ENCODE measurements at places on chromosomes 12 and 14. TPM values are rescaled to one million over a fixed set of nuclear protein-coding genes. Genes with fewer than 3 reads are reported as not detected.

Gene RFLNA
- polyA plus RNA-seq = 1.5 TPM

Gene P2RX2
- not detected for polyA plus RNA-seq

Gene SLC6A15
- 2.5 TPM for polyA plus RNA-seq

Gene PPP4R4
- 1.2 TPM for polyA plus RNA-seq

Gene COL2A1
- 1.7 TPM for polyA plus RNA-seq

Gene RASSF9
- polyA plus RNA-seq = 0.10 TPM

Gene RPGRIP1
- not detected for polyA plus RNA-seq

Gene SRGAP1
- polyA plus RNA-seq = 13.4 TPM

Gene ESPL1
- polyA plus RNA-seq = 11.8 TPM

Gene ZDHHC22
- 30.2 TPM for polyA plus RNA-seq

Gene LRTM2
- polyA plus RNA-seq = 7.7 TPM

Gene TAS2R50
- not detected for polyA plus RNA-seq

Gene SLC6A12
- polyA plus RNA-seq = 16.6 TPM

Gene ACVR1B
- 25.4 TPM for polyA plus RNA-seq

Gene PTPRR
- polyA plus RNA-seq = 1.3 TPM

Gene SLC22A17
- polyA plus RNA-seq = 298 TPM

Gene HOXC6
- not detected for polyA plus RNA-seq

Gene CCDC38
- not detected for polyA plus RNA-seq

Gene TSHR
- polyA plus RNA-seq = 0.31 TPM

Gene PTGER2
- polyA plus RNA-seq = not detected

Gene ANAPC5
- 102 TPM for polyA plus RNA-seq

Gene KCNH5
- 1.6 TPM for polyA plus RNA-seq

Gene SYT10
- polyA plus RNA-seq = 0.36 TPM

Gene TAS2R43
- not detected for polyA plus RNA-seq

Gene SLC25A47
- 0.27 TPM for polyA plus RNA-seq

Gene SBNO1
- 5.5 TPM for polyA plus RNA-seq

Gene KLRC4
- not detected for polyA plus RNA-seq

Gene ADAM21
- not detected for polyA plus RNA-seq

Gene SERPINA4
- not detected for polyA plus RNA-seq

Gene YBX3
- polyA plus RNA-seq = 22.8 TPM

Gene TMPRSS12
- polyA plus RNA-seq = not detected

Gene KRT71
- not detected for polyA plus RNA-seq

Gene CACNA2D4
- not detected for polyA plus RNA-seq

Gene TAS2R20
- not detected for polyA plus RNA-seq

Gene PCED1B
- polyA plus RNA-seq = 0.39 TPM

Gene ACSM4
- not detected for polyA plus RNA-seq

Gene PTPRB
- 4.6 TPM for polyA plus RNA-seq

Gene ZNF268
- 3.1 TPM for polyA plus RNA-seq

Gene PTHLH
- 0.58 TPM for polyA plus RNA-seq

Gene TMEM30B
- polyA plus RNA-seq = 7.1 TPM

Gene RFX4
- polyA plus RNA-seq = 5.5 TPM

Gene THAP2
- polyA plus RNA-seq = 4.1 TPM
